Cardiac fibroblast (primary cell): ENCODE measurements at places on chromosomes 2 and 18.

GRCh38 chr2:218343591-218343990 is 13.1 kb upstream of the CATIP start:
- DNase-seq = peak; percentile 76

GRCh38 chr2:23375448-23375847 is 9.5 kb upstream of the KLHL29 start:
- DNase-seq = no peak

GRCh38 chr18:59699750-59700534 is 2.7 kb upstream of the CCBE1 start:
- DNase-seq = no peak

DNA sequence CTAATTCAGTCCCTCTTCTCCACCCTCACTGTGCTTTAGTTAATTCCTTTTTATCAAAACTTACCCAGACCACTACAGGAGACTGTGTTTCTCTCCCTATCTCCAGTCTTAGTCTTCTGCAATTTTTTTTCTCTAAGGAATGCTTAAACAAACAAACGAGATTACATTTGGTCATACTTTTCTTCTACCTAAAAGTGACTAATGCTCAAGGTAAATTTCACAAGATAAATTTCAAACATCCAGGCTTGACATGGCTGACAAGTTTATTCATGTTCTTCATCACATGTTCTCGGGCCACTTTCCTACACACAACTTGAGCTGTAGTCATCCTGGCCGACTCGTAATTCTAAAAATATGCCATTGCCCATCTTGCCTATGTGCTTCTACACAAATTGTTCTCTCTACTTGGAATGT is 23.2 kb upstream of the ACSL3 start:
- no peak for DNase-seq

DNA sequence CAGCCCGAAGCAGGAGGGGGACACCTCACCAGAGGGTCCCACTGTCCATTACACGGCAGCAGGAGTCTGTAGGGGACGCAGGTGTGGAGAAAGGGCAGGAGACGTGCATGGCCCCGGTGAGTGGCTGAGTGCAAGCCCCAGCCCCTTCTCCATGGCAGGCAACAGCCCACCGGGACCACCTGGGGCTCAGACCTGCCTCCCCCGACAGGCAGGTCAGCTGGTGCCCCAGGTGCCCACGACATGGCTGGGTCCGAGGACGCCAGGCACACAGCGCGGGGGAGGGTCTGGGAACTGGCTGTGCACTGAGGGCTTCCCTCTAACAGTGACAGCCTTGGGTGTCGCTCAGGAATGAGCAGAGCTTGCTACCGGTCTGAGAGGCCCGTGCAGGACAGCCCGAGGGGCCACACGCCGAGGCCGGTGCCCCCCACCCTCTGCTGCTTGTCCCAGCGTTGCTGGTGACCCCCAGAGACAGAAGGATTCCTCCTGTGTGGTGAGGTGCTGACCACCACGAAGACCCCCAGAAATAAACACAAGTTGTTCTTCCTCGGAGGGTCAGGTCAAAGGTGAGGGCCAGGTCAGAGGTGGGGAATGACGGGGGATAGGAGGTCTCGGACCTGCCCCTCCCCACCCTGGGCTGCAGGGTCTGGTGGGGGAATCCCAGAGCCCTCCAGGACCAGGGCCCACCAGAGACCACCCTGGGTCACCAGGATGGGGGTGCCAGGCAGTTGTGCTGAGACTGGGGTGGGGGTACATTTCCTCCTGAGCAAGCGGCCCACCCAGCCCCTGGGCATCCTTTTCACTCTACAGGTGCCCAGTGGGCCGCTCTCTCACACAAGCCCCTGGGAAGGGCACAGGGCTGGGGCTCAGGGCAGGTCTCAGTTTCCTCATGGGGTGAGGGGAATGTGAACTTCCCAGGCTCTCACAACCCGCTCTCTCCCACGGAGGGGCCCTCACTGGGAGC is 50.6 kb downstream of the SLC66A2 start:
- DNase-seq = no peak

DNA sequence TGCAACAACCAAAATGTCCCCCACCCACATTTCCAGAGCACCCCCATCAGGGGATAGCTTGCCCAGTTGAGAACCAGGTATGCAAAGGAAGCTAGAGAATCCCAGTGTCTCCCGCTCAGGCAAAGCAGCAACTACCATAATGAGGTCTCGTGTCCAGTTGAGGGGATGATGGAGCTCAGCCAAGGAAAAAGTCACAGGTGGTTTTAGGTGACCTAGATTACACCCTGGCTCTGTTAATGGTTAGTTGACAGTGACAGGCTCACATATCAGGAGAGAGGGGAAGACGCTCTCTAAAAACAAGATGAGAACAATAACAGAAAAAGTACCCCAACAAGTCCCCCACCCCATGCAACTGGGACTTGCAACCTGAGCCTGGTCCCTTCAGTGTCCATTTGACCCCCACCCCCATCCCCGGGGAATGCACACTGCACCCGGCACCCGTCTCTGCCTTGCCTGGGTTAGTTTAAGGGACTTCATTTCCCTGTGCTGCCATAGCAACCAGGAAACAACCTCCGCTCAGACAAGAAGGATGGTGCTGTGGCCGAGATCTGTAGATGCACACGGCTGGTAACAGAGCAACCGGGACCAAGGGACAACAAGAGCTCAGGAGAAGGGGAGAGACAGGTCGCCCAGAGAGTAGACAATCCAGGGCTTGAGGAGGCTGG is at the start of gene KIAA2012:
KIAA2012 (plus strand) TSS at position 519 of the 665 bp plus-strand sequence. CDS start 373 bp downstream, outside the sequence.
- no peak for DNase-seq

DNA sequence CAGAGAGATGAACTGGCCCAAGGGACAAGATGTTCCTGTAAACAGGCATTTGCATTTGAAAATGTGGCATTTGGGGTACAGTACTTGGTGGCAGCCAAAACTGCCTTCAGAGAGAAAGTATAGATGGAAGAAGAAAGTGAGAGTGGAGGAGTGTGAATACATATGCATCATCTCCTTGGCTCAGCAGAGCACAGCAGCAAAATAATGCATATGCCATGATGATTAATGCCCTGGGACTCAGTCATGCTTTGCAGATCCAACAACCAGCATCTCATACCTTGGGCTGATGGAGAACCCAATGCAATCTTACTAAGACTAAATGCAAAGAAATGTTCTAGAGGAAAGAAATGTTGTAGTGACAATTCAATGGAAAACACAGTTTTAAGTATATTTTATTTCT is 29.7 kb upstream of the CYTIP start:
- DNase-seq = peak; percentile 41

- DNase-seq = peak; percentile 51
Observed at GRCh38 chr2:161090411-161090810, 69.8 kb upstream of the TANK start.

- no peak for DNase-seq
Observed at GRCh38 chr2:221106241-221106640, 465.9 kb downstream of the EPHA4 start.

GRCh38 chr2:19682493-19682892 is 219.3 kb downstream of the TTC32 start:
- peak; percentile 18 for DNase-seq

DNA sequence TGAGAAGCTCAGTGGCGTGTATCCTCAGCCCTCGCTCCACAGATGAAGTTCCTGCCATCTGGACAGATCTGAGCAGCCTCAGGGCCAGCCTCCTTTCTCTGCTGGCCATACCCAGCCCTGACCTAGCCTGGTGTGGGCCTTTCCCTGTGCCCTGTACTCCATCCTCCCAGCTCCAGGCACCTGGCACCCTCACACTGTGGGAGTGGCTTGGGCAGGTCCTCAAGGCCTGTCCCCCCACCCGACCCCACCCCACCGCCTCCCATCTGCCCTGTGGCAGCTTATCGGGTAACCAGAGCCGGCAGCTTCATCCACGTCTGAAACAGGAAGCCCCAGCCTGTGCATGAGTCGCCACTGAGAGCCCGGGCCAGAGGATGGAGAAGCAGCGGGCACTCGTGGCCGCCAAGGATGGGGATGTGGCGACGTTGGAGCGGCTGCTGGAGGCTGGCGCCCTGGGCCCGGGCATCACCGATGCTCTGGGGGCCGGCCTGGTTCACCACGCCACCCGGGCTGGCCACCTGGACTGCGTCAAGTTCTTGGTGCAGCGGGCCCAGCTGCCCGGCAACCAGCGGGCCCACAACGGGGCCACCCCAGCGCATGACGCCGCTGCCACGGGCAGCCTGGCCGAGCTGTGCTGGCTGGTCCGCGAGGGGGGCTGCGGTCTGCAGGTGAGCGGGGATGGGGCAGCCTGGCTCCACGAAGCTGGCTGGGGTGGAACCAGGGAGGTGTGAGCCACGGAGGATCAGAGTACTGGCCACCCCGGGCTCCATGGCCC is at the start of gene ESPNL:
ESPNL (plus strand) TSS at position 292 of the 772 bp plus-strand sequence; CDS start at position 372, 80 bp downstream.
- no peak for DNase-seq

DNA sequence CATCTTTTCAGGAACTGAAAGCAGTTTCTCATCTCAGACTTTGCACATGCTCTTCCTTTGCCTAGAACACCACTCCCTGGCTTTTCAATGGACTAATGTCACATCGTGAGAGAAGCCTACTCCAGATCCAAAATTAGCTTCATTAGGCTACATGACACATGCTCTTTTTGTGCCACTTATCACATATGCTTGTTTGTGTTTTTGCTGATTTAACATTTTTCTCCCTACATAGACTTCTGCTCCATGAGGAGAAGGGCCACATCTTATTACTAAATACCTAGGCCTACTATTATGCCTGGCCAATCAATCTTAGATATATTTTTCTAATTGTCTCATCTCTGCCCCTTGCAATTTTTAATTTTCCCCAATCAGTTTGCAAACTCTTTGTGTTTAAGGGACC is 186.4 kb upstream of the LHCGR start:
- no peak for DNase-seq

DNA sequence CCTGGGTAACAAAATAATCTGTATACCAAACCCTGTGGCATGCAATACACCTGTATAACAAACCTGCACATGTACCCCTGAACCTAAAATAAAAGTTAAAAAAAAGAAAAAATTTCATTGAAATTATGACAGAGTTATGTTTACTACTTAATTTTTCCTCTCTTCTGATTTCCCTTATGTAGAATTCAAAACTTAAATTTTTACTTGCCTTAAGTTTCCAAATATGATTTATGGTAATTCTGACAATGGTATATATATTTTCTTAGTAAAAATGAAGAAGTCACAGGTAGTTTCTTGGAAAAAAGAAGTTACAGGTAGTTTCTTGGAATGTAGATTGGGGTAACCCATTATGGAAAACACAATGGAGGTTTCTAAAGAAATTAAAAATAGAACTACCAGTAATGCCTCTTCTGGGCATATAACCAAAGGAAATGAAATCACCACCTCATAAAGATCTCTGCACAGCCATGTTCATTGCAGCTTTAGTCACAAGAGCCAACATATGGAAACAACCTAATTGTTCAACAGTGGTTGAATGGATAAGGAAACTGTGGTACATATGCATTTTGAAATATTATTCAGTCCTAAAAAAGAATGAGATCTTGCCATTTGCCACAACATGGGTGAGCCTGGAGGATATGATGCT is 164.9 kb downstream of the BABAM2 start:
- DNase-seq = peak; percentile 15

- no peak for DNase-seq
Observed at GRCh38 chr2:127407661-127408003, 10.6 kb upstream of the PROC start.

DNA sequence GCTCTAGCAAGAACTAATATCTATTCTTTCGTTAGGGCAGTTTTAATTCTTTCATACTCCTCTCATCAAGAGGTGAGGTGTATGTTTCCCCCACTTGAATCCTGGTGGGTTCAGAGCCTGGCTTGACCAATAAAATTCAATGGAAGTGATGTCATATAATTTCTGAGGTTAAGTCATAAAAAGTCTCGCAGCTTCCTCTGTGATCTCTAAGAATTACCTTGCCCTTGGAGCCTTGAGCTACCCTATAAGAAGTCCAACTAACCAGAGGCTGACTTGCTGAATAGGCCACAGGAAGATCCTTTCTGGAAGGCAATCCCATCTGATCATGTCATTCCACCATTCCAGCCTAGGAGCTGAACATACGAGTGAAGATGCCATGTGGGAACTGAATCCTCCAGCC is 26.1 kb upstream of the INO80D start:
- DNase-seq = no peak

DNA sequence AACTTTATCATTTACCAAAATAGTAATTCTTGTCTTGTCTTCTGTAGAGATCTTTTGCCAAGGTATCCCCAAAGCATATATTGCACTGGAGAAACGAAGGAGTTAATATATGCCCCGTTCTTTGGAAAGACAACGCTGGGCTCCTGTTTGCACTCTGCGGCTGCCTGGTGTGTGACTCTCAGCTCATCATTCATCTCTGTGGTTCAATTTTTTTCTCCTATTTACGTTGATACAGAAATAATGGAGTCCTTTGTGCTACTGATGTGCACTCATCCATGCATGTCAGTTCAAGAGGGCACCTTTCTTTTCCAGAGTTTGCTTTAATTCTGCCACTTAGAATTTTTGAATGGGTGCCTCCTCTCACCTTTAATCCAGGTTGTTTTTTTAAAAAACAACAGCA is 655.5 kb downstream of the DCDC2C start:
- DNase-seq = no peak

DNA sequence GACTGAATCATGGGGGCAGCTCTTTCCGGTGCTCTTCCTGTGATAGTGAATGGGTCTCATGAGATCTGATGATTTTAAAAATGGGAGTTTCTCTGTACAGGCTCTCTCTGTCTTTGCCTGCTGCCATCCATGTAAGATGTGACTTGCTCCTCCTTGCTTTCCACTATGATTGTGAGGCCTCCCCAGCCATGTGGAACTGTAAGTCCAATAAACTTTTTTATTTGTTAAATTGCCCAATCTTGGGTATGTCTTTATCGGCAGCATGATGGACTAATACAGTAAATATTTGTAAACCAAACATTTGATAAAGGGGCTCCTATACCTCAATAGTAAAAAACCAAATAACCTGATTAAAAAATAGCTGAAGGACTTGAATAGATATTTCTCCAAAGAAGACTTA is 77.3 kb downstream of the INSIG2 start:
- DNase-seq = no peak

- DNase-seq = no peak
Observed at GRCh38 chr2:236289766-236290462, 25.7 kb upstream of the ASB18 start.

DNA sequence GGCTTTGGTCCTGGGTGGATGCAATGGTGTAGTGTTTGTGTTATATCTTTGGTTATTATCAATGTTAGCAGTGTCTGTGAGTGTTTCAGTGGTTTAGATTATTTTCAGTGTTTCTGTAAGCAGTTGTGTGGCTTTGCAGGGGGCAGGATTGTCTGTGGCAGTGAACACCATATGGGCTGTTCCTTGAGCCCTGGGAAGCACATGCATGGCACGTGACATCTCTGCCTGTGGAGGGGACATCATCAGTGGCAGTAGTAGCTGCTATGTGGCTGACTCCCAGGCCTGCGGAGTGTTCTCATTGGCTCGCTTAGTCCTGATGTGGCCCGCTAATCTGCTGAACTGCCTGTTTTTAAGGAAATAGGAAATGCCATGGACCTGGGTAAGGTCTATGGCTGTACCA is 327.5 kb downstream of the GULP1 start:
- no peak for DNase-seq

DNA sequence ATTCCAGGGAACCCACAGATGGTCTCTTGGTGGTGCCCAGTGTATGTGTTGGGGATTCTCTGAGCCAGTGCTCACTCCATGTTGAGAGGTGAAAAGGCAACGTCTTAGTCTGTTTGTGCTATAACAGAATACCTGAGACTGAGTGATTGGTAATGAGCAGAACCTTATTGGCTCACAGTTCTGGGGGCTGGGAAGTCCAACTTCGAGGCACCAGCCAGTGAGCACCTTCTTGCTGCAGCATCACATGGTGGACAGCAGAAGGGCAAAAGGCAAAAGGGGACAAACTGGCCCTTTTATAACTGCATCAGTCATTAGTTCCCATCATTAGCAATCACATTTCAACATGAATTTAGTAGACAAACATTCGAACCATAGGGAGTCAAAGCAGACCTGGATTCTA is 81.0 kb upstream of the SP3 start:
- no peak for DNase-seq

- no peak for DNase-seq
Observed at GRCh38 chr2:196073521-196073920, 4.9 kb upstream of the DNAH7 start.
